Foreskin fibroblast (primary cell): ENCODE measurements at places on chromosomes 12 and 14.

- no peak for DNase-seq
Observed at GRCh38 chr12:83414981-83415380, 728.3 kb downstream of the TMTC2 start.

GRCh38 chr14:85461432-85462133, 68.4 kb upstream of the FLRT2 start:
- DNase-seq, result no peak

GRCh38 chr14:29814156-29815015, 113.3 kb downstream of the PRKD1 start:
- DNase-seq, result no peak

DNA sequence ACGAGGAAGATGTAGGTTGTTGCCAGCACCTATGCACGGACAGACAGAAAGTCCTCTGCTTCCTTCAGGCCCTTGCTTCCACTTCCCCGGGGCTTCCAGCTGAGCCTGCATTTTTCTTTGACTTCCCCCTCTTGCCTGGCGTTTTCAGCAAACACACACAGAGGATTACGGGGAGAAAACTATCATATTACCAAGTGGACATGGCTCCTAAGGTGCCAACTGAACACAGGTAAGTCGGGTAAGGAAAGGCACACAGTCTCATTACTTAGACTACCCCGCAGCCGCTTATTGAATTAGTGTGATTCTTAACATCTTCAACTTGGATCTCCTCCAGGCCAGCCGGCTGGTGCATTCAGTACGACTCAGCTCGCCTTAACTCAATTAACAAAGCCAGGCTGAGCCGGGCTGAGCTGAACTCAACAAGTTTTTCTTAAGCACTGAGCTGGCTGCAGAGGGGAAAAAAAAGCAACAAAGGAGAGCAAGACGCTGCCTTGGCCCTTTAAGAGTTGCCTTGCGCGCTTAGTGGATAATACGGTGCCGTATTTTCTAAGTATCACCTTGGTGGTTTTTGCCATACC, 19.2 kb upstream of the MAP1LC3B2 start:
- DNase-seq, result peak; percentile 75

DNA sequence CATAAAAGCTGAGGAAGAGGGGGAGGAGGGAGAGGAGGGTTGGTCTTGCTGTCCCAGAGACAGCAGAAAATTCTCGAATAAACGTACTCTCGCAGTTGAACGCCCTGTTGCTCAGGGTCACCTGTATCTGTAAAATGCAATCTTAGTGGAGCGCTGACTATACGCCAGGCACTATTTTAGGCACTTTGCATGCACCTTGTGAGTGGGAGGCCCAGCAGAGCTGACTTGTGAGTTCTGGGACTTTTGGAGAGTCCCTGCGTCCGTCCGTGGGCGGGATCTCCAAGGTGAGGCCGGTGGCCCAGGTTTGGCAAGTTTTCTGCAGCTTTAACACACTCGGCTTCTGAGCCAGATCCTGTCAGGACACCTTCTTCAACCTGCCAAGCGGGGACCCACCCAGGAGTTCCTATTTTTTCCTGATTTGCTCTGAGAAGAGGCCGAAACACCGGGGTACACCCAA, 32.5 kb upstream of the PLEKHG6 start:
- DNase-seq, result no peak

DNA sequence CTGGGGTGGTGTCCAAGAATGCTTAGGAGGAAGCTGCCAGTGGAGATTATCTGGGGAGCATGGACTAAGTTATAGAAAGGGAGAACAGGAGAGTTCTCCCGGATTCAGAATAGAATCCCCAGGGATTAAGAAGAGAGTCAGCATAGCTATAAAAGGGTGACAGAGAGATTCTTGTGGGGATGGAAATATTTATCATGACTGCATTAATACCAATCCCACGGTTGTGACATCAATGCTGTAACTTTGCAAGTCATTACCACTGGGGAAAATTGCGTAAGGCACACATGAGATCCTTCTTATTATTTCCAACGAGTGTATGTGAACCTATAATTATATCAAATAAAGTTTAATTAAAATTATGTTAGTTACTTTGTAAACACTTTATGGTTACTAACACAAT, 447.9 kb upstream of the TMEM132C start:
- DNase-seq, result no peak

DNA sequence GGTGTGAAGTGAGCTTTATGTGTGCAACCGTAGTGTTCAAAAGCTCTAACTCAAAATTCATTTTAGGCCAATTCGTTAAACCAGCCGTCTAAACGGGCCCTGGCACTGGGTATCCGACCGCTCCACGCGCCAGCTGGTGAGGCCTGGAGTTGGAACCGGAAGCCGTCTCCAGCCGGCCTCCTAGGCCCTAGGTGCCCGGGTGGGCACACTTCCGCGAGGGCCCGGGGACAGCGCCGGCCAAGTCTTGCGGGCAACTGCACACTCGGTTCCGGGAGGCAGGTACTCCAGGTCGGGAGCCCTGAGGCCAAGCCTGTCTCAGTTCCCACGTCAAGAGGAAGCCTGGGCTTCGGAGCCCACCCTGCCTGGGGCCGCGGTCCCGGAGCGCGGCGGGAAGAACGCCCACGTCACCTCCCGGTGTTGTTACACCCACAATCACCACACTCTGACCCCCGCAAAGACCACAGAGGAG, 16.2 kb downstream of the OTX2 start:
- DNase-seq, result no peak

GRCh38 chr12:132273992-132274334, 55.4 kb downstream of the GALNT9 start:
- no peak for DNase-seq

- peak; percentile 58 for DNase-seq
Observed at GRCh38 chr14:75454963-75455546, 27.2 kb downstream of the JDP2 start.

DNA sequence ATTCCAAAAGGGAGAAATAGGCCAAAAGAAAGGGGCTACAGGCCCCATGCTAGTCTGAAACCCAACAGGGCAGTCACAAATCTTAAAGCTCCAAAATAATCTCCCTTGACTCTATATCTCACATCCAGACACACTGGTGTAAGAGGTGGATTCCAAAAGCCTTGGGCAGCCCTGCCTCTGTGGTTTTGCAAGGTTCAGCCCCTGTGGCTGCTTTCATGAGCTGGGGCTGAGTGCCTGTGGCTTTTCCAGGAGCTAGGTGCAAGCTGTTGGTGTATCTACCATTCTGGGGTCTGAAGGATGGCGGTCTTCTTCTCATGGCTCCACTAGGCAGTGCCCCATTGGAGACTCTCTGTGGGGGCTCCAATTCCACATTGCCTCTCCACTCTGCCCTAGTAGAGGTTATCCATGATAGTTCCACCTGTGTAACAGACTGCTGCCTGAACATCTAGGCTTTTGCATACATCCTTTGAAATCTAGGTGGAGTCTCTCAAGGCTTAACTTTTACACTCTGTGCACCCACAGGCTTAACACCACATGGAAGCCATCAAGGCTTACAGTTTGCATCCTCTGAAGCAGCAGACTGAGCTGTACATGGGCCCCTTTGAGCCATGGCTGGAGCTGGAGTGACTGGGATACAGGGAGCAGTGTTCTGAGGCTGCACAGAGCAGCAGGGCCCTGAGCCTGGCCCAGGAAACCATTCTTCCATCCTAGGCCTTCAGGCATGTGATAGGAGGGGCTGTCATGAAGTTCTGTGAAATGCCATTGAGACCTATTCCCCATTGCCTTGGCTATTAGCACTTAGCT, 66.5 kb upstream of the ABCD2 start:
- DNase-seq, result no peak

GRCh38 chr12:102602521-102602920, 122.2 kb upstream of the IGF1 start:
- DNase-seq, result no peak

GRCh38 chr14:32666308-32666707, 272.4 kb upstream of the NPAS3 start:
- DNase-seq, result no peak

- DNase-seq, result no peak
Observed at GRCh38 chr14:55482936-55483605, 42.7 kb upstream of the TBPL2 start.

DNA sequence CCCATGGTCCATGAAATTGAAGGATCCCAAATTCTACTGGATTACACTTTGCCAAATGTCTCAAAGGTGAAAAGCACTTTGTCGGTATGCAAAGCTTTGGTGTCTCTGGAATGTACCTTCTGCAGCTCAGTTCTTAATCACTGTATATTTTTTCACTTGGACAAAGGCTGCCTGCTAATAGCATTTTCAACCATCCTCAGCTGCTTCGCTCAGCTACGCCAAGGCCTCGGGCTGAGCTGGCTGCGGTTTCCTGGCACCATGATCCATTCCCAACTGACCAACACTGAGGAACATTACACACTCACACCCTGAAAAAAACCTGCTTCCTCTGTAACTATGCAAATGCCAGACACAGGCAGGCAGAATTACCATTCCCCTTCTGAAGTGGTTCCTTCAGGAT, 335.2 kb downstream of the DPF3 start:
- peak; percentile 86 for DNase-seq

DNA sequence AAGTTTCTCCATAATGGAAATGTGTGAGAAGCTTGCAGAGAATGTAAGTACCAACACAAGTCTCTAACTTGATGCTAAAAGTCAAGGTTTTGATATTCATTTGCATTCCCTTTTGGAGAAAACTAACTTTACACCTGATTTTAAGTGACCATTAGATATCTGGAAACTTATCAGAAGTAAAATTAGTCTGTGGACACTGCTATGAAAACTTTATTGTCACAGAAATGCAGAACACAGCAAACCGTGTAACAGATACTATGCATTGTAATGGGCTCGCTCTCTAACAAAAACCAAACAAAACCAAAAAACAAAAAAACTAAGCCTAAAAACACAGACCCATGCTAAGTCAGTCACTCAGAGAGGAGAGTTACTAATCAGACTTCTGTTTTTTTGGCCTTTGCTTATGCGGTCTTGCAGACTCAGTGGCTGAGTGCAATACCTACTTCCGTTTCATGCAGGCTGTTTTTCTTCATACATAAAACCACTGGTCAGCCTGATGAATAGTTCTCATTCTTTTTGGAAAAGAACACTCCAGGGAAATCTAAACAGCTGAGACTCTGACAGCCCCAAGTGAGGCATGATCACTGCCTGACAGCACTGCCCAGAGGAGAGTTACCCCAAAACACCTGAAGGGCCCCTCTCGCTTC, 35.7 kb downstream of the NRDE2 start:
- DNase-seq, result no peak

GRCh38 chr12:20459920-20460319, 91.6 kb downstream of the PDE3A start:
- no peak for DNase-seq

- DNase-seq, result no peak
Observed at GRCh38 chr12:113625499-113625898, 153.8 kb upstream of the LHX5 start.
